ENCODE measurements at places on chromosomes 6 and 20.

- DNase-seq = no peak
These were observed 26.1 kb upstream of the C20orf204 start for GRCh38 chr20:64009811-64010387.

DNA sequence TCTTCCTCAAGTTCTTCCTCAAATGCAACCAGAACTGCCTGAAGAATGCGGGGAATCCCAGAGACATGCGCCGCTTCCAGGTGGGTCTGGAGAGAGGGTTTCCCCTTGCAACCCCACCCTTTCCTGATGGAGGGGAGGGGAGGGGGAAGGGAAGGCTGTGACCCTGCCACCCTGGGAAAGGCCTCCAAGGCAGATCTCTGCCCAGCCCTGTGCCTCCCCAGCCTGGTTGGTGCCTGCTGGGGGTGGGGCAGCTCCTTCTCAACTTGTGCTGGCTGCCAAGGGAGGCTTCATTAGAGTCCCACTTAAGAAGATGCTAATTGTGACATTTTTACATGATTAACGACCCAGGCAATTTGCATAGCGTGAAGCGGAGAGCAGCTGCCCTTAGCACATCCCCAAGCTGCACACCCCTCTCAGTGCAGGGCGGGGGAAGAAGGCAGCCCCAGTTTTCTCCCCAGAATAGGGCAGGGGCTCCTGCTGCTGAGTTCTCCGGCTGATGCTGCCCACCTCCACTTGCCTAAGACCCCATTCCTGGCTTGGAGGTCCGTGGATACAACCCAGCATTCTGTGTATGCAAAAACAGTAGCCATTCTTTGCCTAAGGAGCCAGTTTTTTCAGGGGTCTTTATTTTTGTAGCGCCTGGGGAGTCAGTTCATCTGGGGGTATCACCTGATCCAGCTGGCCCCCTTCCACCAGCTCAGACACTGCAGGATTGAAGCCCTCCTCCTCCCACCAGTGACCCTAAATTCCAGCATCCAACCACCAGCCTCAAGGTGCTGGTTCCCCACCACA, 51.7 kb downstream of the CPXM1 start:
- no peak for DNase-seq

DNA sequence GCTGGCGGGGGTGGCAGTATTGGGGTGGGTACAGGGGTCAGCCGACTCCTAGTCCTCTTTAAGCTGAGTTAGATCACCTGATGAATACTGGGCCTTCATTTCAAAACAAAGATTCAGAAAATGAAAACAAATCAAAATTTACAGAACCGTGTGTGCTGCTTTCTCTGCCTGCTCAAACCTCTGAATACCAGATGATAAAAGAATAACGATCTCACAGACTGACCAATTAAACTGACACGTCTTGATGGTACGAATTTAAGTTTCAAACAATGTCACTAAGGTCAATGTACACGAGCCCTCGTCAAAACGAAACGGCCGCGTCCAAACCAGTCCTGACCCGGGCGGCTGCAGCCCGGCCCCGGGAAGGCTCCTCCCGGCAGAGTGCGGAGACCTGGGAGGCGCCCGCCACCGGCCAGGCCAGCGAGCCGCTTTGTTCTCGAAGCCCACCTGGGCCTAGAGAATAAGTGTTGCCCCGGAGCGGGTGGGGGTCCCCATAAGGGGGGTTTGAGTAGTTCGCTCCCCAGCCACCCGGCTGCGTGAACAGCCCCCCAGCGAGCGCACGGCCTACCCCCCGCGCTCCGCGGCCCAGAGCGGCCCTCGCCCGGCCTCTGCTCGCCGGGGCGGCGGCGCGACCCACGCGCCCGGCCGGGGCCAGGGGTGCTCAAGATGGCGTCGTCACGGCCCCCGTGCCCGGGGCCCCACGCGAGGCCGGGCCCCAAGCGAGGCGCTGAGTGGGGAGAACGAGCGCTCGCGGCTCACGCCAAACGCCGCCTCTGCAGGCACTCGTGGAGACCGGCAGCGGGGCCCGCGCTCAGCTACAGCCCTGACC, 728 bp downstream of the PSMA7 start:
- peak; percentile 28 for DNase-seq

DNA sequence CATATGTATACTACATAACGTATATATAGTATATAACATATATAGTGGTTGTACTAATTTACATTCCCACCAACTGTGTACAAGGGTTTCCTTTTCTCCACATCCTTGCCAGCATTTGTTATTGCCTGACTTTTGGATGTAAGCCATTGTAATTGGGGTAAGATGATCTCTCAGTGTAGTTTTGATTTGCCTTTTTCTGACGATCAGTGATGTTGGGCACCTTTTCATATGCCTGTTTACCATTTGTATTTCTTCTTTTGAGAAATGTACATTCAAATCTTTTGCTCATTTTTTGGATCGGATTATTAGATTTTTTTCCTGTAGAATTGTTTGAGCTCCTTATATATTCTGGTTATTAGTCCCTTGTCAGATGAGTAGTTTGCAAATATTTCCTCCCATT, 11.4 kb downstream of the SYNJ2 start:
- no peak for DNase-seq

- DNase-seq = no peak
These were observed 396.7 kb downstream of the CDC5L start for GRCh38 chr6:44784195-44784594.

- DNase-seq = no peak
These were observed 125.4 kb downstream of the HIVEP1 start for GRCh38 chr6:12137480-12137879.

GRCh38 chr6:157291356-157291755, 32.0 kb downstream of the TMEM242 start:
- DNase-seq = no peak

DNA sequence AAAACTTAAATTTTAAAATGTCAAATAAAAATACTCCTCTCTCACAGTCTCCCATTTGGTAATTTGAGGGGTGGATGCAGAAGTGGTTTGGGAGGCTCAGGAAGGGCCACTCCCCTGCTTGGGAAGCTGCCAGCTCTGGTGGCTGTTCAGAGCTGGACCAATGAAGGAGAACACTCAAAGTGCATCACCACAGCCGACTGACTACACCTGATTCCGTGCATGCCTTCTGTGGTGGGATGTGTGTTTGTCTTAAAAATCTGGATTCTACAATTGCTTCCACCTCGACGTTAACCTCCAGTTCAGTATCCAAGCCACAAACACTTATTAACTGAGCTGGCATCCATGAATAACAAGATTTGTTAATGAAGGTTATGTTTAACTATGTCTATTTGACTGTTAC, 137.3 kb downstream of the FOXC1 start:
- DNase-seq = no peak

- no peak for DNase-seq
These were observed 21.2 kb upstream of the RTF2 start for GRCh38 chr20:56447227-56447626.

DNA sequence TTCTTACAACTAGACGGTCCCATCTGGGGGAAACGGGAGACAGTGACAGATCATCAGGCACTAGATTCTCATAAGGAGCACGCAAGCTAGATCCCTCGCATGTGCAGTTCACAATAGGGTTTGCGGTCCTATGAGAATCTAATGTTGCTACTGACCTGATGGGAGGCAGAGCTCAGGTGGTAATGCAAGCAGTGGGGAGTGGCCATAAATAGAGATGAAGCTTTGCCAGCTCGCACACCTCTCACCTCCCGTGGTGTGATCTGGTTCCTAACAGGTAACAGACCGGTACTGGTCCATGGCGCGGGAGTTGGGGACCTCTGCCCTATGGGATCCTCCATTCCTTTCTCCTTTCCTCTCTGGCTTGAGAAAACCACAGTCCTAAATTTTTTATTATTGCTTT, 63.8 kb downstream of the TPD52L1 start:
- no peak for DNase-seq

GRCh38 chr6:150547502-150548222, 52.0 kb upstream of the PLEKHG1 start:
- DNase-seq = no peak

- DNase-seq = no peak
These were observed 1.6 kb upstream of the ZSCAN12 start for GRCh38 chr6:28401172-28401571.

DNA sequence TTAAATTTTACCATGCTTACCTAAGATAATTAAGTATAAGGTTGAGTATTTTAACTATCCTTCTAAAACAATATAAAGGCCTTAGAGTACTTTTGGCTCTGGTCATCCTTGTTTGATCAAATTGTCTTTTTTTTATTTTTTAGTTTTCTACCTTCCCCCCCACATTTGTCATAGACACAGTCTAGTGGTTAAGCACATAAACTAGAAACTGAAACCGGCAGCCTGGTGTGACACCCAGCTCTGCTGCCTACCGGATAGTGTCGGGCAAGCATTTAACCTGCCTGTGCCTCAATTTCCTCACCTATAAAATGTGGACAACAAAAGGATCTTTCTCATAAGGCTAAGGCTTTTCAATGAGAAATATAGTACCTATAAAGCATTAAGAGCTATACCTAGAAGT, 21.6 kb upstream of the TULP4 start:
- DNase-seq = peak; percentile 85

GRCh38 chr20:56018194-56018593, 12.9 kb upstream of the CBLN4 start:
- no peak for DNase-seq

DNA sequence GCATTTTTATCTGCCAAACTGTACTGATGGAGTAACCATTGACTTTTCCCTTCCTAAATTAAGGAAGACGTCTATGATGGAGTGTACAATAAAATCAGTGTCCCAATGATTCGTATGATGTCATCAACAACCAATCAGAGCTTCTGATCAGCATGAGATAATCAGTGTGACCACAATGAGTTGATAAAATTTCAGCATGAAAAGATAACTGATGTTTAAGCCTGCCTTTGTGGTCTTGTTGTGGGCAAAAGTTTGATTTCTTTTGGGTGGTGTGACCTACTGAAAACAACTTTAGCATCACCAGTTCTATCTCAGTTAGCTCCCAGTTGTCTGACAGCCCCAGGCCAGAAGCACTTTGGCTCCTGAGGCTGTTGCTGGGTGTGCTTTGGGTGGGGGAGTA, 3.3 kb downstream of the PCIF1 start:
- DNase-seq = no peak

DNA sequence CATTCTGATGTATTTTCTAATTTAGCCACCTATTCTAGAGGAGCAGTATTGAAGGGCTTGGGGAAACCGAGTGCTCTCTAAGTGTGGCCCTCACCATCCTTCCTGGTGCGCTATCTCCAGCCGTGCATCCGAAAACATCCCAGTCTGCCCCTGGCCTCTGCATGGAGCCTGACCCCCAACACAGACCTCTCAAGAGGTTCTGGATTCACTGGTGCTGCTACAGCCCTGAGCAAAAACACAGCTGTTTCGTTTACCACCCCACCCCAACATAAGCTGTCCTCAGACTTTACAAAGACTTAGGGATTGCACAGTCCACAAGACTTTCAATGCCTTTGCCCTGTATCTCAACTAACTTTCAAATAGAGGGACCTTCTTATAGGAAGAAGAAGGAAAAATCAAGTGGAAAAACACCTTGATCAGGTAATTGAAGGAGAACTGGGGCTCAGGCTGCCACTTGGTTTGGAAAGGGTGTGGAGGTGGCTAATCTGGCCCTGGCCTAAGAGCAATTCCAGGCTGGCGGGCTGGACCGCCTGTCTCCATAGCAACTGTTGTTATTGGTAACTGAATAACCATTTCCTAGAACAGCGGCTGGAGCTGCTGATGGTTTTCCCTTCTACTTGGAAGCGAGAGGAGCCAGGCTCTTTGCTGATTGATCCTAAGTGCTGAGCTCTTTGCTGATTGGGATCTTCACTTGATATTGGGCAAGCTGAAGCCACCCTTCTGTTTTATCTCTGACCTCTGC, 90.2 kb upstream of the TOX2 start:
- DNase-seq = no peak

- no peak for DNase-seq
These were observed 38.6 kb downstream of the TFEB start for GRCh38 chr6:41696788-41697187.

Measured in OCI-LY7 (cell line).